ENCODE measurements at places on chromosomes 5 and 9.

DNA sequence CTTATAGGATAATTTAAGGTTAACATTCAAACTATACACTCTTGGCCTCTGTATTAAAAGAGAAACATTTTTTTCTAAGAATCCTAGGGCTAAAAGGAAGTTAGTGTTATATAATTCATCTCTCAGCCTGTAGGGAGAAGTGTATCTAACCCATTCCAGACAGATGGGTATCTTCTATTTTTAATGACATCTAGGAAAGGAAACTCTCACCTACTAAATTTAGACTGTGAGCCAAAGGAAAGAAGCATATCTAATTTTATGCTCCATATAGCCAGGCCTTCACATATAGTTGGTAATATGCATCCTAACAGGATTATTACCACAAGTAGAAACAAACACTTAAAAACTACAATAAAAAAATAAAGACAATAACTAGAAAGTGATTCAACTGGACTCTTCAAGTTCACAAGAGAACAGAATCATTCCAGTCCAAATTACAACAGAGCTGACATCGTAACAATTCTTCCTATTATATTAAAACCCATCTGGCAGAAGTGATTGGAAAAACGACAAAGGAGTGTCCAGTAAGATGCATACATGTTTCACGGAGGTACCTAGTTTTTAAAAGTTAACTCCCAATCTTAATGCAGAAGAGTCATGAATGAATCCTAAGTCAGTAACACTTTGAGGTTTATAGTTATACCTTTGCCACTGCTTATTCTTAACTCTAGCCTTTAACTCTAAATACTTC, 39.4 kb downstream of the SCAI start:
- DNase-seq, result no peak

GRCh38 chr5:72324189-72324825, 4.1 kb downstream of the PTCD2 start:
- no peak for DNase-seq

DNA sequence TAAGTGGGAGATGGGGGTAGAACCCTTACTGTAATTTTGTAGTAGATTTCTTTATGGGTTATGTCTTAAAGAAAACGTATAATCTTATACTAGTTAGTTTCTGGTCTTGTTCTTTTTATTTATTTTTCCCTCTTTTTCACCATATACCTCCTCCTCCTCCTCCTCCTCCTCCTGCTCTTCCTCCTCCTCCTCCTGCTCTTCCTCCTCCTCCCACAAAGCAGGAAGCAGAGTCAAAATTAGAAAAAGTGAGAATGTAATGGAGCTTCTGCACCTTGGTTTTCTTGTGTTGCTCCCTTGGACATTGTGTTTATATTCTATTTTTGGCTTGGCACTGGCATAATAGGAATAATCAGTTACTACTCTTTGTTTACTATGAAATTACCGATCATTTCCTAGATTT, 4.5 kb downstream of the MACIR start:
- no peak for DNase-seq

- DNase-seq, result no peak
Observed at GRCh38 chr5:160310140-160310539, 2.2 kb downstream of the CCNJL start.

- DNase-seq, result no peak
Observed at GRCh38 chr9:124493794-124494479, 13.3 kb downstream of the NR5A1 start.

DNA sequence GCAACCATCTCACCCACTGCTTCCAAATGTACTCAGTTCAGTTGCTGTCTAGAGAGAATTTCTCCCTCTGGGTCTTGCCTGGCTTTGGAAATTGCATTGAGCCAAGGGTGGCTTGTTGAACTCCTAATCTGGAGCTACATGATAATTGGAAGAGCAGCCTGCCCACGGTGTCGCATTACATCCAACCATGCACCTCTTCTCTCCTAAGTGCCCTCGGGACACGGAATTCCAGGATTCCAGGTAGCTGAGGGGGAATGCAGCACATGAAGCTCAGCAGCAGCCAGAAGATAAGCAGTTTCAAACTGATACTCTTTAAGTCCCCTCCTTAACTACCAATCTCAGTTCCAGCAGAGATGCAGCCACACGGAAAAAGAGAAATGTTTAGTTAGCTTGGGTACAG, 509.4 kb upstream of the KLF4 start:
- no peak for DNase-seq

DNA sequence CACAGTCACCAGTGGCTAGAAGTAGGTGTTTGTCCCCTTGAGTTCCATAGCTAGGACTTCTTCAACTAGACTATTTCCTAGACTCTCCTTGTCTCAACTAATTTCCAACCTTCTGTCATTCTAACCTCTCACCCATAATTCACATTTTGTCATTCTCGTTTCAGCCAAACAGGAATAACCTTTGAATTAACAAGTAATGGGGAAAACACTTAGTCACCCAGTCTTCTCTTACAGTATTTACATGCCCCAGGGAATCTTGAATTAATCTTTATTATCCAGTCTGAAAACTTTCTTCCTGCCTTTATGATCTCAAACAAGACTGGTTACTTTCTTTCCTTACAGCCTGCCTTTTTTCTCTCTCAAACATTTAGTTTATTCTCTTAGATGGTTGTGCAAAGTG, 63.3 kb upstream of the RUSC2 start:
- no peak for DNase-seq

- no peak for DNase-seq
Observed at GRCh38 chr9:118088090-118088489, 383.9 kb downstream of the TLR4 start.

GRCh38 chr5:96743805-96744204, 63.9 kb downstream of the ERAP1 start:
- DNase-seq, result no peak

DNA sequence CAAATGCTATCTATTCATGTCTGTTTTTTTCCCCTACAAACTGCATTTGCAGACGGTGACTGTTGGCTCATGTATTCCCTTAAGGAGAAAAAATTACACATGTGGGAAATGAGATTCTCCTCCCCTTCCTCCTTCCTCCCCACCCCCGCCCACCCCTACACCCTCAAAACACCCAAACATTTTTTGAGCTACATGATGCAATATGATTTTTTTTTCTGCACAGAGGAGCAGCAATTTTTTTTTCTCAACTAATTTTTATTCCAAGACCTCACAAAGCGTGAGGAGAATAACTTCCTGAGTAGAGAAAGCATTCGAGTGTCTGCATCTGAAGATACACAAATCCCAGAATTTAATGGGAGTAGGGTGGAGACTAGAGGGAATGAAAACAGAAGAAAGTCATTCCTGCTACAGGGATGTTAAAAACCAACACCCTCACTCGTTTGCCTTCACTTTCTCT, 118.1 kb downstream of the PRDM6 start:
- no peak for DNase-seq

DNA sequence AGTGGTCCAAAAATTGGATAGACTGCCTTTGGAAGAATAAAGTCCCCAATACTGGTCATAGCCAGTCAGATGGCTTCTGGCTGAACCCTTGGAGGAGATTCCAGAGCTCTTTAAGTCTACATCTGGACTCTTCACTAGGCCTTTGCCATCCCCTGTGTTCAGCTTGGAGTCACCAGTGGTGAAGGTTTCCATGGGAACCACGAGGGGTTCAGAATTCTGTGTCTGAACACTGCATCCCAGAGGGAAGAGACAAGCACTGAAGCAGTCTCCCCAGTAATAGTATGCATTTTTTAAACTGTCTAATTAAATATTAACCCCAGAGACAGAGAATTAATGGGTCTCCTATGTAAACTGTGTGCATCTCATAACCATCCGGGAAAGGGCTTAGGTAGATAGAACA, 38.2 kb downstream of the POU4F3 start:
- no peak for DNase-seq

DNA sequence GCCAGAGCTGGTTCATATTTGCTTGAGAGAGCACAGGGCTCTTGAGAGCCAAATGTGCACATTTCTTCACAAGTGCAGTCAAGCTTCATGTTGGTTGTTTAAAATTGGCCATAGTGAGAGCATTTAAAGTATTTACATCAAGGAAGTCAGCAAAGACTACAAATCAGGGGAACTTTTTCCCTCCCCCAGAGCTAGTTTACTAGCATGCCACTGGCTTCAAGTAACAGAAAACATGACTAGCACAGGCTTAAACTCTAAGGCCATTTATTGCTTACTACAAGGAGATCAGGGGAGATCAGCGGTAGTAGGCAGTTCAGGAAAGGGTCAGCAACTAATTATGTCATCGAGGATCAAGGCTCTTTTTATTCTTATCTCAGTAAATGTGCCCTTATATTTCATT, 11.0 kb upstream of the CCDC171 start:
- DNase-seq, result no peak

GRCh38 chr5:77893225-77893860, 117.2 kb upstream of the TBCA start:
- DNase-seq, result no peak

DNA sequence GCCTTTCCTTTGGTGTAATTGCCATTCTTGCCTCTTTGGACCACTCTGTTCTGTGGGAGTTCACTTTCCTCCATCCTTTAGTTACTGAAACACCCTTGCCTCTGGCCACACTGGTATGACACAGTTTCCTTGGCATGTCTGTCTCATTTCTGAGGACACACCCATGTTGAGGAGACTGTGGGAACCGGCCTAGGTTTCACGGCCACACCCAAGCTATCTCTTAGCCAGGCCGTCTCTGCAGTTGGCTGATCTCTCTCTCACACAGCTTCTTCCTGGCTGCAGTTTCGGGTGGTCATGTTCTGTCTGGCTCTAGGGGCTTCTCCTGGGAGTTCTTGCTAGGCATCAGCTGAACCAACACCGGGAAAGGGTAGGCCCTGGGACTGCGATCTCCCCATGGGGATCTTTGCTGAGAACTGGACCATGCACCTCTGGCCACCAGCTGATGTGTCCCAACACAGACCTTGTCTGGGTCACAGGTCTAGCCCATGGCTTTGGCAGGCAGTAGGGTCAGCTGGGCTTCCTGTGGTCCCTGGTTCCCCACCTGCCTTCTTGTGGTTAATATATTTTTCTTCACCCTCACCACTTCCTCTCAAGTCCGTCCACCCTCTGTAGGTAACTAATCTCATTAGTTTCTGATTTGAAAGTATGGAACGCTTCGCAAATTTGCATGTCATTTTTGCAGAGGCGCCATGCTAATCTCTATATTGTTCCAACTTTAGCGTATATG, 24.9 kb downstream of the ARHGEF37 start:
- DNase-seq, result no peak

DNA sequence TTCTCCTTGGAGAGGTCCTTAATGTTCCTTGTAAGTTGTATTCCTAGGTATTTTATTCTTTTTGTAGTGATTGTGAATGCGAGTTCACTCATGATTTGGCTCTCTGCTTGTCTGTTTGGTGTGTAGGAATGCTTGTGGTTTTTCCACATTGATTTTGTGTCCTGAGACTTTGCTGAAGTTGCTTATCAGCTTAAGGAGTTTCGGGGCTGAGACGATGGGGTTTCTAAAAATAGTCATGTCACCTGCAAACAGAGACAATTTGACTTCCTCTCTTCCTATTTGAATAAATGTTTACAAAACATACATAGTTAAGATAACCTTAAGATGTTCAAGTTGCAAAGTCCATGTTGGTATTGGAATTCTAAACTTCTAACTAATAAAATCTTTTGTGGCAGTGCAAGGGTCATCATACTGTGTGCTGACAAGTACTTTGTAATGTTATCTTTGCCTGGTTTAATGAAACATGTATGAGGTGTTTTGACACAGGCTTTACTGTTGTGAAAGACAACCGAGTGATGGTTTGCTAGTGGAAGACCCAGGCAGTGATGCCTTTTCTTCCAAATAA, 286.2 kb downstream of the MRPS30 start:
- no peak for DNase-seq

DNA sequence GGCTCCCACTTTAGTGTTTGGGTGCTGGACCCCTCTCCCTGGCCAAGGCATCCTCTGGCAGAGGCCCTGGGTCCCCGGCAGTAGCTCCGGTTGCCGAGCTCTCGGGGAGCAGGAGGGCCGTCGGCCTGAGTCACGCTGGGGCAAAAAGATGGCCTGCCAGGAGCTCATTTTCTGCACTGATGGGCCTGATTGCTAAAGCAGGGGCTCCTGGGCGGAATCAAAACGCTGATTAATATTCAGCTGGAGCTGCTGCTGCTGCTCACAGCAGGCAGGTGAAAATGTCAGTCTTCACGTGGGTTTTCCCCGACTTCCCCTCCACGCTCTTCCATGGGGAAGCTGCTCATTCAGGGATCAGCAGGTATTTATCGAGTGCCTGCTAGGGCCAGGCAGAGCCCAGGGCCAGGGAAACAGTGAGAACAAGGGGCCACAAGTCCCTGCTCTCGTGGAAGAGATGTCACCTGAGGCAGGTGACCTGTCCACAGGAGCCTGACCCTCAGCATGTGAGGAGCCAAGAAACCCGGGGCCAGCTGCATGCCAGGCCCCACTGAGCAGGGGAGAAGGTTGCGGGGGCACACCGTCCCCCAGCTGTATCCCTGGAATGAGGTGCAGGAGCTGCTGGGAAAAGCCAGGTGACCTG, 22.1 kb downstream of the LAMC3 start:
- no peak for DNase-seq

DNA sequence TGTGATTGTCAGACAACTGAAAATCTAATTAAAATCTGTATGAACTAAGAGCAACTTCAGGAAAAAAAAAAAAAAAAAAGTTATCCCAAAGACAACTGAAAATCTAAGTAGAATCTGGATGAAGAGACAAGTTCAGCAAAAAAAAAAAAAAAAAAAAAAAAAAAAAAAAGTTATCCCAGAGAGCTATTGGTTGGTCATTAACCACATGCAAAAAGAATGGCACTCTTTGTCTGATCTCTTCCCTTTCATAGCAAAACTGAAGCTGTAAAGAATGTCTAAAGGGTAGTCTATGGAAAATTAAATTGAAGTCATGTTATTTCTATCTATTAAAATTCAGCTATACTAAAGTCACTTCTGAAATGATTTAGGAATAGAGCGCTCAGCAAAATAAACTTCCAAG, 32.9 kb downstream of the STRBP start:
- DNase-seq, result no peak

All from WTC11 (cell line).